Stimulated activated effector memory CD8-positive, alpha-beta T cell treated with anti-CD3 and anti-CD28 coated beads, Interleukin-12 subunit alpha, Interleukin-12 subunit beta, amount 100 ng/mL, for 72 hours (primary cell): ENCODE measurements at places on chromosomes 3 and 15.

GRCh38 chr15:40150163-40150925, 10.5 kb upstream of the BUB1B start:
- DNase-seq = no peak

- DNase-seq = no peak
Measured at GRCh38 chr3:127486321-127486944, 104.1 kb downstream of the TPRA1 start.

DNA sequence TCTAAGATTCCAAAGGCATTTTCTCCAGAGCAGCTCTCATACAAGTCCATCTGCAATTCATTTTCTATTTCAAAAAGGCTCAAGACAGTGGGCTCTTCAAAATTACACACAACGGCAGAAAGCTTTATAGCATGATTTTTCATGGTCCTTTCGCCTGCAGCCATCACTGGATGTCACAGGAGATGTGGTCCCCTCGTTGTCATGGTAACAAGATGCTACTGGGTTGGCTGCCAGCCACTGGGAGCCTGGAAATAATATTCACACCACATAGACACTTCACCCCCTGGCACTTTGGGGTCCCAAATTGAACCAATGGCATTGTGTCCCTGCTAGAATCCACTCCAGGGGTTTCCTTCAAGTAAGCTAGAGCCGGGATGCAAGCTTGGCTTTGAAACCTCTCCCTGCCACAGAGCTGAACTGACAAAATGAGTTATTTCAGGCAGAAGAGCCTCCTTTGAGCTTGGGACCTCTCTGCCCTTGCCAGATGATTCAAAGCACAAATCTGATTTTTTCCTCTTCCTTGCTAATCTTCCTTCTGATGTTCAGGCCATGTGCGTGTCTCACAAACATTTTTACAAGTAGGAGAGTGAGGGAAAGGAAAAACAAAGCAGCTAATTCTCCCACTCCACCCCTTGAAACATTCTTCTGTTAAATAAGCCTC, 512.6 kb upstream of the ADAMTS9 start:
- DNase-seq = no peak

DNA sequence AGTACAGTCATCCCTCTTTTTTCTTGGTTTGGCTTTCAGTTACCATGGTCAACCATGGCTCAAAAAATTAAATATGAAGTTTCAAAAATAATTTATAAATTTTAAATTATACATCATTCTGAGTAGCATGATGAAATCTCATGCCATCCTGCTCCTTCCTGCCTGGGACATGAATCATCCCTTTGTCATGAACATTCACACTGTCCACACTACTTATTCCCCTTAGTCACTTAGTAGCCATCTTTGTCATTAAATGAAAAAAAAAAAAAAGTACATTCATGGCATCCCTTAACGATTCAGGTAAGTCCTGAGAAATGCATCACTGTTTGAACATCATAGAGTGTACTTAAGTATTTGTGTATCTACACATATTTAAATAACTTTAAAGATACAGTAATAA, 1046.3 kb downstream of the ROBO2 start:
- DNase-seq = no peak
